ENCODE measurements at places on chromosomes 2 and 18. TPM values are rescaled to one million over a fixed set of nuclear protein-coding genes. Genes with fewer than 3 reads are reported as not detected.

Gene CLEC4F
- 0.32 TPM for total RNA-seq

Gene TUBA3D
- not detected for total RNA-seq

Gene UGT1A8
- total RNA-seq: 13.9 TPM

DNA sequence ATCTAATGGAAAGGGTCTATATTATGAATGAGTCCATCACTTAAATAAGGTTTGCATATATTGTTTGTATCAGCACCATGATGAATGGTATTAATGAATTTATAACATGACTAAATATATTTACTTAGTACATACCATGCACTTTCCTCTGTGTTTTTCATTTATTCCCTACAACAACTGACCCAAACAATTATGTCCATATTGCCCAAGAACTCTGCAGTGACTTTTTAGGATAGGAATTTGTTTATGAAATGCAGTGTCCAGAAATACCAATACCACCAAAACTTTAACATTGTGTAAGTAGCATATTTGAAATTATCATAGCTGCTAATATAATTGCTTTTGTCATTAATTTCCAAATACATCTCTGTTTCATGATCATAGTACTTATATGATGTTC, 119.7 kb downstream of the WDR7 start:
- no peaks in the 10 kb centered on the region for H3K36me3 ChIP-seq
- no peaks in the 10 kb centered on the region for H3K4me1 ChIP-seq
- no peak overlapping the region for H3K27ac ChIP-seq
- H3K4me3 ChIP-seq: no peak overlapping the region
- H3K27me3 ChIP-seq: no peaks in the 10 kb centered on the region
- DNase-seq: no peak
